ENCODE measurements at places on chromosomes 12 and 14.

DNA sequence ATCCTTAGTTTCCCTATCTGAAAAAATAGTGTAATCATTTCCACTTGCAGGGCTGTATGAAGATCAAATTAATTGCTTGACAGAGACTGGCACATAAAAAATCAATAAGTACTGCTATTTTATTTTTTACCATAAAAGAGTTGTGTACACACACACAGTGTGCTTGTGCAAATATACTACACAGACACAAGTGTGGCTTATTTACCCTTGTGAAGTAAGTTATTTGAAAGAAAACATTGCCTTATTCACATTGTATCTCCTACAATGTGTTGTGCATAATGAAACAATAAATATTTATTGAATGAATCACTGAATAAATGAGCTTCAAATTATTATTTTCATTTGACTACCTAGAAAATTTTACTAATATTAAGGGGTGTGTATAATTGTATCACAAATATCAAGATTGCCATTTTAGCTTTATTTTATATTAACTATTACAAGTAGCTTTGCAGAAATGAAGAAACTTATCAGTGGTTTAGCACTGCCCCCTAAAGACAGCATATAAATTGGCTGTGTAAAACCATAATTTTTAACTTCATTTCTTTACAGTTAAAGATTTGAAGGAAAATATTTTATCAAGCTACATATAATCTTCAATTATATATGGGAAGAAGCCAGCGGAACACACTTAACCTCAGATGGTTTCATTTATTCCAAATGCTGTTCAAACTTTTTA is 11.3 kb downstream of the GARIN6 start:
- no peak for DNase-seq

GRCh38 chr12:70854138-70854537 is 66.4 kb downstream of the PTPRR start:
- DNase-seq = no peak

DNA sequence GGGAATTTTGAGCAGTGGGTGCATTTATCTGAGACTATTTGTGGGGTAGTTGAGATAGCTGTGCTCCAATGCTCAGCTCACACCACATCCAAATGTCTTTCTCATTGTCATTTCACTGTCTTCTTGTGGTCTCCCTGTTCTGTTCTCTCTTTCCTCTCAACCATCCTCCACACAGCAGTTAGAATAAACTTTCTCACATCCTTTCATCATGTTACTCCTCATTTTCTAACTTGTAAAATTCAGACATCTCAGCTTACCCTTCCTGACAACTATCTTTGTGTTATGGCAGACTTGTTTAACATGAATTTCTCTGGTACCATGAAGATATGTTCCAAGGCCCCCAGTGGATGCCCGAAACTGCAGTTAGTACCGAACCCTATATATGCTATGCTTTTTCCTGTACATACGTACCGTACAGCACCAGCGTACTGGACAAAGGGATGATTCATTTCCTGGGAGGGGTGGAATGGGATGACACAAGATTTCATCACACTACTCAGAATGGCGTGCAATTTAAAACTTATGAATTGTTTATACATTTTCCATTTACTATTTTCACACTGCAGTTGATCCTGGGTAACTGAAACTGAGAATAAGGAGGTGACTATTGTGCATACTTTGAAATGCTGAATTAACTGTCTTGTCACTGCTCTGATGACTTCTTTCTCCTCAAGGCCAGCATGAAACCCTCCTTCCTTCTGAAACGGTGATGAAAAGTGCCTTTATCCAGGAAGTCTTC is 177.1 kb upstream of the SLC38A2 start:
- DNase-seq = no peak

GRCh38 chr12:2834581-2835491 is at the start of gene NRIP2:
TSS of gene NRIP2 (minus strand) at chr12:2835035. CDS start at chr12:2834983, 52 bp downstream.
- no peak for DNase-seq

- DNase-seq = no peak
These were observed 618.5 kb downstream of the NRXN3 start for GRCh38 chr14:78788467-78789360.

GRCh38 chr12:97047361-97047760 is 140.3 kb downstream of the NEDD1 start:
- DNase-seq = no peak

DNA sequence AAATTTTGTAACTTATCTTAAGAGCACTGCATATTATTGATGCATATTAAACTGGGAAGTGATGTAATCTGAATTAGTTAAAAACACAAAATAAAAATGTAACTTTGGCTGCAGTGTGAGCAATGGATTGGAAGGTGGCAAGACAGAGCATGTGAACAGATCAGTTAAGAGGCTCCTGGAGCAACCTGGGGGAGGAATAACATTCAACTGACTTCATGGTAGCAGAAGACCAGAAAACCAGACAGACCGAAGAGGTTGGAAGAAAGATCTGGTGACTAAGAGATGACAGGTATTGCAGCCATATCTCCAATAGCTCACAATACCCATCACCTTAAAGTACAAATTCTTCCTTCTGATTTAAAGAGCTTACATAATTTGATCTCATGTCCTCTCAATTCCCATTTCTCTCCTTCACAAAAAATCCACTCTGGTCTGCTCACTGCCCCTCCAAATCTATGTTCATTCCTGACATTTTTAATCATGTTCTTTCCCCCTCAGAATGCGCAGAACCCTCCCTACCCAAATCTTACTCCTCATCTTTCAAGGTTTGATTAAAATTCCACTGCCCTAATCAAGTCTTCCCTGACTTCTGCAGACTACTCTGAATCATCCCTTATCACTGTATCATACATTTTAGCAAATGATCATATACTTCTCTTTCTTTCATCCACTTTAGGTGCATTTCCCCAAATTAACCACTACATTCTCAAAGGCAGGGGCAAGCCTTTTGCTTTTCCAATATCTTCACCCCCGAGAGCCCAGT is 51.5 kb downstream of the DUSP16 start:
- DNase-seq = no peak

DNA sequence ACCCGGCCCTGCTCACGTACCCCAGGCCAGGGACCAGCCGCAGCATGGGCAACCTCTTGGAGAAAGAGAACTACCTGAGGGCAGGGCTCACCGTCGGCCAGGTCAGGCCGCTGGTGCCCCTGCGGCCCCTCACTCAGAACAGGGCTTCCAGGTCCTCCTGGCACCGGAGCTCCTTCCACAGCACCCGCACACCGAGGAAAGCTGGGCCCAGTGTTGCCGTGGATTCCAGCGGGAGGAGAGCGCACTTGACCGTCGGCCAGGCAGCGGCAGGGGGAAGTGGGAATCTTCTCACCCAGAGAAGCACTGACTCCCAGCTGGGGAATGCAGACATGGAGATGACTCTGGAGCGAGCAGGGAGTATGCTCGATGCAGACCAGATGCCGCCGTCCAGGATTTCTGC is 7.9 kb upstream of the VAMP1 start:
- no peak for DNase-seq

DNA sequence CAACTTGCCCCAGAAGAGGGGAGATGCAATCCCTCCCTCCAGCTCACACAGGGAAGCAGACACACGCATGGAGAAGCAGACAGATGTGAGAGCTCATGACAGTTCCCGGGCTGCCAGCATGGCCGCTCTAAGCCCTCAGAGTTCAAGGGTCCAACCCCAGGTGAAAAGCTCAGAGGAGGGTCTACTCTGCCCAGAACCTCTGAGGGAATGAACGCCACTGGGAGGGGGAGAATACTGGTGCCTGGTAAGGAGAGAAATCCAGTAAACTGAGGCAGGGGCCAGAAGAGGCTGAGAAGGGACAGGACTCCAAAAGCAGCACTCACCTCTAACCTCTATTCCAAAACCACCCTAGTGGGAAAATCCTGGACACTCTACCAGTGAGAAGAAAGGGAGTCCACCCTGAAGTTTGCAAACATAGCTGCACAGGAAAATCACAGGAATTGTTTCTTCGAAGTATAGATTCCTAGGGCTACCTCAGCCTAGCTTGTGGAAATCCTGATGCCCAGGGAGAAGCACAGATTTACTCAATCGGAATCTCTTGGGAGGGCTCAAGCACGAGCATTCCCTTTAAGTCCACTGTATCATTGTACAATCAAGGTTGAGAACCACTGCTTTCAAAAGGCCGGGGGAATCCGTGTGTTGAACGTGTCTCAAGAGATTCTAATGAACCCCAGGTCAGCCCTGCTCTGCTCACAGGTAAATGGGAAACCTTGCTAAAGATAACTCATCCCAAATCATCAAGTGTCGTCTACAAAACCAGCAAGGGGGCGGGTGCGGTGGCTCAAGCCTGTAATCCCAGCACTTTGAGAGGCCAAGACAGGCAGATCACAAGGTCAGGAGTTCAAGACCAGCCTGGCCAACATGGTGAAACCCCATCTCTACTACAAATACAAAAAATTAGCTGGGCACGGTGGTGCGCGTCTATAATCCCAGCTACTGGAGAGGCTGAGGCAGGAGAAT is 34.3 kb upstream of the PLEKHG6 start:
- no peak for DNase-seq

- DNase-seq = no peak
These were observed 66.9 kb upstream of the TBX3 start for GRCh38 chr12:114750917-114751316.

DNA sequence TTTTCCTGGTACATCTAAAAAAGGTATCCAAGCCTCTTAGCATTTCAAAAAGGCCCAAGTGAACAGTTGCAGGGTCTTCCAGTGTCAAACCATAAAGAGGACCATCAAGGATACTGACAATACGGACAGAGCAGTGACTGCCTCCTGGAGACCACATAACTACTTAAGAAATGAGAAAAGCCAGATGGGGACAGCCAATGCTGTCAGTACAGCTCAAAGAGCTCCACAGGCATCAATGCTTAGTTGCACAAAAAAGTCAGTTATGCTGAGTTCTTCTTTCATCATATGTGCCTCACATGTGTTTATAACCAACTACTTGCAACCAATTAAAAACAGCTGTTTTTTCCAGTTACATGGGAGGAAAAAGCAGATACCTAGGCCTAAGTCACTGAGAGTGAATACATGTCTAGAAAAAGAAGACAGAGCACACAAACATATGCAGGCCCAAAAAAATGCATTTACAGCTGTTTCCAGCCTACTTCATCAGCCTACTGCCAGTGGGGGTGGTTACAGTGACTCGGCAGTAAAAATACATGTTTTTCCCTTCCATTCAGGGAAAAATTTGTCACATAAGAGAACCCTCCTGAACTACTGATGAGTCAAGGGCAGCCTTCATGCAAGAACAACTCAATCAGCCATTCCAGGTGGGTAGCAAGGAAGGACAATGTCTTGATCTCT is 84.0 kb downstream of the DCAF5 start:
- DNase-seq = no peak

- no peak for DNase-seq
These were observed 10.6 kb upstream of the CYP46A1 start for GRCh38 chr14:99673305-99674063.

GRCh38 chr14:95711476-95712176 is 2.3 kb downstream of the TCL1A start:
- no peak for DNase-seq

- no peak for DNase-seq
These were observed 292.4 kb downstream of the SYT1 start for GRCh38 chr12:79156846-79157463.

GRCh38 chr12:111033281-111034082 is 113.1 kb upstream of the MYL2 start:
- no peak for DNase-seq

DNA sequence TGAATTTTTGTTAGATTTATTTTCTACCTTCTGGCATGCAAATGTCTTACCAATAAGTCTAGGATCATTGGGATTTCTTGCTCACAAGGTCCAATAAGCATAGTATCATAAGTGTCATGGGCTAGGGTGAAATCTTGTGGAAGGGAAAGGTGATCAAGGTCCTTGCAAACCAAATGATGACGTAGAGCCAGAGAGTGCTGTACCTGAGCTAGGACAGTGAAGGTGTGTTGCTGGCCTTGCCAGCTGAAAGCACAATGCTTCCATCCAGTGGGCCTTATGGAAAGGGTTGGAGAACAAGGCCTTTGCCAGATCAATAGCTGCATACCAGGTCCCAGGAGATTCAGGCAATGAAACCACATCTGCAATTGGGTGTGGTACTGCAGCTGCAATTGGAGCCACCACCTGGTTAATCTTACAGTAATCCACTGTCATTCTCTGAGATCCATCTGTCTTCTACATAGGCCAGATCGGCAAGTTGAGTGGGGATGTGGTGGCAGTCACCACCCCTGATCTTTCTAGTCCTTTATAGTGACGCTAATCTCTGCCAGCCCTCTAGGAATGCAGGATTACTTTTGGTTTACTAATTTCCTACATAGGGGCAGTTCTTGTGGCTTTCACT is 208.9 kb upstream of the MYL2 start:
- no peak for DNase-seq

- no peak for DNase-seq
These were observed 29.7 kb downstream of the KDM2B start for GRCh38 chr12:121550974-121551634.

- DNase-seq = no peak
These were observed 7.7 kb downstream of the KCNH3 start for GRCh38 chr12:49546481-49546880.

- DNase-seq = no peak
These were observed 233.2 kb downstream of the DACT1 start for GRCh38 chr14:58870961-58871360.

DNA sequence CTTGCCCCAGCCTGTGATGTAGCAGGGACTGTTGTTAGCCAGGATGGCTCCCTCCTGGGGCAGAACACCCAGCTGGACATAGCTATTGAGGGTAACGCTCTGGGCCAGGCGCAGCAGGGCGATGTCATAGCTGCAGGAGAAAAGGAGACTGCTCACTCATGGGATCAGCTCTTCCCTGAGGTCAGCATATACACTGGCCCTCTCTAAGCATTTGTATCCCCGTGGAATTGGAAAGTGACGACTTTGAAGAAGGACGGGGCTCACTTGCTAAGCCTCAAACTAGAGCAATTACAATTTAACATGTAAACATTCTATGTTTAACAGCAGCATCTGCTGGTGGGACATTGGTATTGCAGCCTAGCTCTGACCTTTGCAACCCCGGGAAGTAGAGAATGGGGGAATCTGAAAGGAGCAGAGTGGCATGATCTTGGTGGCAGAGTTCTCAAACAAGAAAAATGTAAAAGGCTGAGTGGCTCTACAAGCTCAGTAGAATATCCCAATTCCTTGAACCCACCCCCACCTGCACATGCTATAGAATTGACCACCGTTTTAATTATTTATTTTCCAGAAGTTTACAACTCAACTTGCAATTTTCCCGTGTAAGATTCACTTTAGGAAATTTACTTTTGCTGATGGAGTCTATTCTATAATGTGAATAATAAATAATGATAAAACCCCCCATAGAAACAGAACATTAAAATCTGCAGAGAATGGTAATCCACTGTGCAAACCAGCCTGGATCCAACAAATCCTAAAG is 5.0 kb downstream of the CELA1 start:
- peak; percentile 21 for DNase-seq

DNA sequence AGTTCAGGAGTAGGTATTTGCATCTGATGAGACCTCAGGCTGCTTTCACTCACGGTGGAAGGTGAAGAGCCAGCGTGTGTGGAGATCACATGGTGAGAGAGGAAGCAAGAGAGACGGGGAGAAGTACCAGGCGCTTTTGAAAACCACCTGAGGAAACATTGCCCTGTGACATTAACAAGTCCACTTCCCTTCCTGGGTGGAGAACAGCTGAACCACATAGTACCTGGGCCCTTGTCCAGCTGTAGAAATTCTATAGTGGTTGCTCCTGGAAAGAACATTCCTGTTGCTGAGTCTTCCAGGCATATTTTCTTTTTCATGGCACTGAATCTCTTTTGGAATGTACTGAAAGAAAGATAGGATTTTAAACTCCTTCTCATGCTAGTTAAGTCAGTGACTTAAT is 87.3 kb upstream of the RIN3 start:
- no peak for DNase-seq

- no peak for DNase-seq
These were observed 124.8 kb downstream of the TMEM132D start for GRCh38 chr12:129779033-129779432.

Data from stimulated activated CD8-positive, alpha-beta memory T cell treated with anti-CD3 and anti-CD28 coated beads, Interleukin-15, amount 100 ng/mL, for 24 hours (primary cell).